ENCODE measurements at places on chromosomes 11 and 22.

DNA sequence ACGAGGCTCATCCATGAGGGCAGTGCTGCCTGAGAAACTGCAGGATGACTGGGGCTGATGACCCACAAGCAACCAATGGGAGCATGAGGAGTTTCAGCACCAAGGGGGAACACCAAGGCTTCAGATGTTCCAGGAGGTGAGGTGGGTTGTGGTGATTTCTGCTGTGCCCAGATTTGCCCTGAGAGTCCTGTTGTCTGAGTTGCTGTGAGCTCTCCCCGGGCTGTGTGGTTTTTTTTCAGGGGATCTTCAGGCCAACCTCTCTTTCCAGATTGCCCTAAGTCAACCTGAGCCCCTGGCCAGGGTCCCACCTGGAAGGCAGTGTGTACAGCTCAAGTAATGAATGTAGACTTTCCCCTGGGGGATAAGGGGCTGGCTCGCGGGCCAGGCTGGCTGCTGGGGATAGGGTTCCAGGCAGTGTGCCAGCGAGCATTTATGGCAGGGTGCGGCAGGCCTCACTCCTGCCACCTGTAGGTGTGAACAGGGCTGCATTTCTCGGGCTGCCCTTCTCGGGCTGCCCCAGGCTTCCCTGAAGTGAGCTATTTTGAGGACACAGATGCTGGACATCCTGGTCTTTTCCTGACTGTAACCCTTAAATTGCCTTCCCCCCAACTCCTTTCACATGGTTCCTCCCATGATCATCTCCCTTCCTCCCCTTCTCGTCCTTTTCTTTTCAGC is 9.8 kb downstream of the SLC22A6 start:
- DNase-seq = no peak

DNA sequence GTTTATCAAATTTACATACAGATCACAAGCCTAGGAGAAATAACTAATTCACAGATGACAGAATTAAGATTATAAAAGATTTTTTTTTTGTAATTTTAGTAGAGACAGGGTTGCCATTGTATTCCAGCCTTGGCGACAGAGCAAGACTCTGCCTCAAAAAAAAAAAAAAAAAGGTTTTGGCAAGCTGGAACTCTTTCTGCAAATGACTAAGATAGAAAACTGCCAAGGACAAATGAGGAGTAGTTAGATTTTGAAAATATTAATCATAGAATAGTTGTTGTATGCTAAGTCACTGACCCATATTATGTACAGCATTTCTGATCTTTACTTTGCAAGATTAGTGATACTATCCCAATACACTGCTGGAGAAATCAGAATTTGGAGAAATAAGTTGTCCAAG is 99.2 kb downstream of the C11orf65 start:
- DNase-seq = no peak

GRCh38 chr11:17354601-17354991 is 3.0 kb downstream of the NCR3LG1 start:
- no peak for DNase-seq

DNA sequence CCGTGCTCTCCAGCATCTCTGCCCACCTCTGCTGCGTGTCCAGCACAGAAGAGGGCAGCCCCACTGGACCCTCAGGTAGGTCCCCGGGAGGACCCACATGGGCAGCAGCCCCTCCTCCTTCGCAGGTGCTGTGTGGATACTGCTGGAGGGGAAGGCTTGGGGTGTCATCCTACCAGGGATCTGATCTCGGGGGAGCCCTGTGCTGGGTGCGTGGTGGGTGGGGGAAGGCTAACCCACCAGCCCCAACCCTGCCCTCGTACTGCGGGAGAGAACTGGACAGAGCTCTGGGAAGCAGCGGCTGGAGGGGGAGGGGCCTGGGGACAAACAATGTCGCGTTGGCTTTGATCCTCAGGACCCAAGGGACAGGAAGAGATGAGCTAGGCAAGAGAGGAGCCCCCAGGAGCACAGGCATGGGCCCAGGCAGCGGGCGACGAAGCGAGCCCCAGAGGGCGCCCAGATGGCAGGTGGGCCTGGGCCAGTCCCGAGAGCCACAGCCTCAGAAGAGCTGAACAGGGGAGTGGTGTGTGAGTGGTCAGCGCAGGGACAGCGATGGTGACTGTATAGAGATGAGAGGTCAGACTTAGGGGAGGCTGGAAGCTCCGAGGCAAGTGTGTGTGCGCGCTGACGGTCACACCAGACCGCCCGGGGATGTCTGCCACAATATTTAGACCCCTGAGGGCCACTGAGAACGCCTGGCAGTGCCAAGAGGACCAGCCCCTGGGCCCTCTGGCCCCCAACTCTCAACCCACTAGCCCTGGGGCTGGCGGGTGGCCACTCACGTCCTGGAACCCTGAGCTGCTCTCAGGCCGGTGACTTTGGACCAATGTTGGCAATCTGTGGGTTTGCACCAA is 1.4 kb upstream of the PIM3 start:
- DNase-seq = no peak

GRCh38 chr22:19958083-19959042 is 16.7 kb upstream of the TXNRD2 start:
- peak; percentile 66 for DNase-seq

GRCh38 chr11:76856571-76856970 is 4.1 kb upstream of the ACER3 start:
- DNase-seq = no peak

- no peak for DNase-seq
Observed at GRCh38 chr22:42697542-42698013, 23.1 kb downstream of the A4GALT start.

DNA sequence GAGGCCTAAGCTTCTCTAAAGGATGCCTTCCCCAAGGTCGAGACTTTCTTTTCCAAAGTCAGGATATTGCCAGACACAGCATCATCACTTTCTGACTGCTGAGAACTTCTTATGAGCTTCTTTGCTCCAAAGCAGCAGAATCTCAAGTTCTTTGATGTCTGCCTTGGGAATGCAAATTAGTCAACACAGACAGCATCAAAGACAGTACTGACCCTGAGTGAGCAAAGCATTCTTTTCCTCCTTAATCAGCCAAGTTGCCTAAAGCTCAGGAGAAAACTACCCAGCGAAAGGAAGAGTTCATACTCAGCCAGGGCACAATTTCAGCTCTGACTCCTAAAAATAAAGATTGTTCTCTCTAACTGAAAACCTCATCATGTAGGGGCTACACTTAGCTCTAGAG is 98.0 kb downstream of the SLC36A4 start:
- no peak for DNase-seq

DNA sequence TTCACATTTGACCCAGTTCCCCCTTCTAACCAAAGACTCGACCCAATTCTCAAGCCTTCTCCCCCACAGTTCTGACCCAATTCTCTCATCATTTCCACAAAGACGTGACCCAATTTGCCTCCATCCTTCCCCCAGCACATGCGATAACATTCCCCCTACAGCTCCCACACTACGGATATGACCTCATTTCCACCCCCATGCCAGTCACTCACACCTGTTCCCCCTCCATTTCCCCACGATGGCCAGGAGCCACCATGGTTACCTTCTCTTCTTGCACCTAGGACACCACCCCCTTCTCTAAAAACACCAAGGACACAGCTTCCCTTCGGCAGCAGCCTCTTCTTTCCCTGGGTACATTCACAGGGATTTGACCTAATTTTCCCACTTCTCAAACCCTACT is 25.1 kb downstream of the CACNG2 start:
- DNase-seq = no peak

DNA sequence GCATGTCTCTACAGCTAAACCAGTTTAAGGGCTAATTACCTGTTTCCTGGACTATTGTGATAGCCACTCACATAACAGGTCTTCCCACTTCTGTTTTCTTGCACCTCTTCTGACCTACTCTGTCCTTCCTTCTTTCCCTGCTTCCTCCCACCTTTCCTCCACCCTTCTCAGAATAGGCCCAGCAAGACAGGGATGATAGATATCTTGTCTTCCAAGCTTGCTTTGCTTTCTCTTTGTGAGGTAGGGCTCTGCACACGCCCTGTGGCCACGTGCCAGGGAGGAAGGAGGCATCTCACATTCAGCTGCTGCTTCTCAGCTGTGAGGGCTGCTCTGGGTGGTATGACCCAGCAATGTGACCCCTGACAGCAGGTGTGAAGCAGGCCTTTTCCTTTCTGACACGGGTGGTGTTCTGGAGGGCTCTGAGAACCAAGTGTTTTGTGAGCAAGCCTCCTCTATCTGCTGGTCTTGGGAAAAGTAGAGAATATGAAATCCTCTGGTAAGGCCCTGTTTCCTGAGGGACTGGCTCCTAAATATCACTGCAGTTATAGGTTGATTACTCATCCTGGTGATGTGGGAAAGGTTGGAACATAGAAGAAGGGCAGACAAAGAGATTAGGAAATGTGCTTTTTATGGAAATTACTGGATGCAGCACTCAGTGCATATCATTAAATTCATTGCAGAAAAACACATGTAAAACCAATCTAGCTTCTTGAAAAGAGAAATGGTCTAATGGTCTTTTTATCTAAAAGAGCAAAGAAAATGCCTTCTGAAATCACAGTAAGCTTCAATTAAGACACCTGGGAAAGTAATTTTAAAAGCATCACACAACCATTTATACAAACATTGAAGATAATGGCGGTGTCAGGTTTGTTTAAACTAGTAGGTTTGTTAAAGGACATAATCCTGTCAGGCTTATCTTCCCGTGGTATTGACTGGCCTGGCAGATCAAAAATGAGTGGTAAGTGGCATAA is 8.5 kb downstream of the AMOTL1 start:
- no peak for DNase-seq

DNA sequence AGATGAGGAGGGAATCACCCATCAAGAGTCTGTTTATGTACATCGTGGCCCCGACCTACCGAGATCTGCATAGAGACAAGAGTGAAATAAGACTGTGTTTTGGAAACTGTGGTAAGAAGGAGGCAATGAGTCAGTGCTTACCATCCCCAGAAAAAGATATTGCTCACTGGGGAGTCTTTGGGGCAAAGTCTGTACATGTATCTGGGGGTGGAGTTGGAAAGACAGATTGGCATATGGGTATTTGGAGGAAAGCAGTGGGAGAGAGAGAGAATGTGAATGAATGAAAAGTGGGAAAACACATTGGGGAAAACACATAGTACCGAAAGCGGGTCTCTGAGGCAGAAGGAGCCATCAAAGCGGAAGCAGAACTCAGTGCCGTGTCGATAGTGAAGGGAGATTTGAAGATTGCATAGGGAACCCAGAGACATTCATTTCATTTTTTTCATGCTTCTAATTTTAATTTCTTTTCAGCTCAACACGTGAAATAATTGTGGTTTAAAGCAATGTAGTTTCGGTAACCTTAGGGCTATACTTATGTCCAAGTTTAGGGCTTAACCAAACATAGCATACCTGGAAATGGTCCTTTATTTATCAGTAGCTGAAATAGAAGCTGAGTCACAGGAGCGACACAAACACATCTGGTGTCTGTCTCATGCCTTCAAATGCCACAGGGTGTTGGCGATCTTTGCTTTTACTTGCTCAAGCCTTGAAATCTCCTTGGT is 98.6 kb upstream of the CD44 start:
- no peak for DNase-seq

GRCh38 chr11:69639831-69640230 is 1.1 kb upstream of the CCND1 start:
- DNase-seq = no peak

DNA sequence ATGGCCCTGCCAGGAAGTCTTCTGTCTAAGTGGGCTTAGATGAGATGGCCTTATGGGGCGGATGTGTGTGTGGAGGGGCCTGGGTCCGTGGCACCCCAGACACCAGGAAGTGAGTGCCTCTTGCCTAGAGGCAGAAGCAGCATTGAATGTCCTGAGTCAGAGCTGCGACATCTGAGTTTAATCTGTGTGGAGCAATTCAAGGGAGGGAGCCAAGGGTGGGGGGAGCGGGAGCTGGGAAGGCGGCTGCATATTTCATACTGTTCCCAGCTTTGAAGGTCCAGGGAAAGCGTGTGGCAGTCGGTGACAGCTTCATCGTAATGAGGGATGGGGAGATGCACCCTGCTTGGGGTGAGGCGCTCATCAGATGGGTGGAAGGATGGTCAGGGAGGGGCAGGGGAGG is 73.5 kb upstream of the THY1 start:
- DNase-seq = no peak

- no peak for DNase-seq
Observed at GRCh38 chr11:65781152-65781961, 581 bp upstream of the AP5B1 start.
